ENCODE measurements at places on chromosomes 5 and 9. TPM values are rescaled to one million over a fixed set of nuclear protein-coding genes. Genes with fewer than 3 reads are reported as not detected.
A peak's percentile ranks its signal among the peaks of the same experiment; 100 is the strongest.

DNA sequence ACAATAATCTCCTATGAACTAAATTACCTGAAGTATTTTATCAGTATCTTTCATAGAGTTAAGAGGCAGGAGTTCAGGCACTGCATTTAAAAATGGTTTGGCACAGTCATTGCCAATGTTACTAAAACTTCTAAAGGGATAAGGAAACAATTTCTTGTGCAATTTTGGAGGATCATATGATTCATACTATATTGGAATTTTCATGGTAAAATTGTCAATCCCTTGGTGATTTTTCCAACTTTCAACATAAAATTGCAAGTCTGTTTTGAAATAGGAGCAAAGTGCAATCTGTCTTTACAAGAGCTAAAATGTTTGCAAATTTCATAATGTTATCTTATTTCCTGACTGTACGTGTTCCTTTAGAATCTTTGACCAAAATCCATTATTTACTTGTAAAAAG lies 211.1 kb downstream of the DMRTA1 start:
- DNase-seq = no peak

DNA sequence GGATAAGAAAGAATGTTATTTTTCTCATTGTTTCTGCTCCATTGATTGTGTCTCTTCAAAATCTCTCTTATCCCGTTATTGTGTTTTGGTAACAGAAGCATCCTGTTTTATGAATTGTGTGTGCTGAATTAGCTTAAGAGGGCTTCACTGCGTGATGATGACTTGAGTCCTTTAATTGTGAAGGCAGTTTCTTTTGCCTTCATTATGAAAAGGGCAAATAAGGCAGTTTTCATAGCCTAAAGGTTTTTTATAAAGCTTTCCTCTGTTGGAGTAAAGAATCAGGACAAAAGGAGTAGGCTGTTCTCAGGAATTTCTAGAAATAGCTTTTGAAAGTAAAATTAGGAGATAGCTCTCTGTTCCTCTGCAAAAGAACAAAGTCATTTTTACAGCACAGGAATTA lies 169.8 kb downstream of the FOCAD start:
- no peak for DNase-seq

GRCh38 chr9:85178474-85178873 lies 508.9 kb downstream of the NTRK2 start:
- no peak for DNase-seq

DNA sequence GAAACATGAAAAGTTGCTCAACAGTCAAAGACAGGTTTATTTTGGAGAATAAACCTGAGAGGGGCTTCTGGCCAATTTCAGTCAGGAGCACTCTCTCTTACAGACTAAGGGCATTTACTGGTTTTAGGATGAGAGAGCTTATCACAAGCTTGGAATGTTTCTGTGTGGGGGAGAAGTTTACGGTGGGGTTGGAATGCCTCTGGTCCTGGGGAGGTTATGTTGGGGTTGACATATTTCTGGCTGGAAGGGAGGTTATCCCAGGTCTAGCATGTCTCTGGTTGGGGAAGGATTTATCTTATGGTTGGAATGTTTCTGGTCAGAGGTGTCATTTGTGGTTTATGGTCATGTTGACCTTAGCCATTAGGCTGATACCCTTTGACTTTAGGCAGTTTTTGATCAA lies 1867.3 kb downstream of the EFNA5 start:
- DNase-seq = no peak

The TNFSF15 gene
- total RNA-seq = 0.26 TPM

DNA sequence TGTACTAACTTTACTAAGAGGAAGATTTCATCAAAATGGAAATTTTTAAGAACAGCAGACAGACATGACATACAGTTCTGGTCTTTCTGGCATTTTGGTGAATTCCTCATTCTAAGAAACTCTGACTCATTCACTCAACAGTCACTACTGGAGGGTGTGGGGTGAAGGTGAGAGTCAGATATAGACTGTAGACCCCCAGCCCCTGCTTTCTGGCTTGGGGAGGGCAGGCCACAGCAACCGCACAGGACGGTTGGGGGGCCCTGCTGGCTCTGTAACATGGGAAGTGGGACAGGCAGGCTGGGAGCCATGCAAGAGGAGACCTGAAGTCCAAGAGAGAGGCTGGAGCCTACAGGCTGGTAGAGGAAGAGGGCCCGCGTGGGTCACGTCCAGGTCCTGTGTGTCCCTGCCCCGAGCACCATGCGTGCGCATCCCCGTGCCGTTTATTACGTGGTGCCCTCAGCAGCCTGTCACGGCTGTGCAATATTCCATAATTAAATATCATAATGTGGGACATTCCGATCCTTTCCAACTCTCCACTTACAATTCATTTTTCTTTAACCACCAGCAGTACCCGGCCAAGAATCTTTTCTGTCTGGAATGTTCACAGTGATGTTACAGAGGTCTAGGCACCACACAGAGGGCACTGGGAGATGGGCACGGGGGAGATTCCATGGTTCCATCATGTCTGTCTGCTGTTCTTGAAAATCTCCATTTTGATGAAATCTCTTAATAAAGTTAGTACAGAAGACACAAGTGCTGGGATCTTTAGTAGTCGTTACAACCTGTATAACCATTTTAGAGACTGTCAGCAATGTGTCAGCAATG lies 75.5 kb downstream of the SEMA4D start:
- DNase-seq = no peak

DNA sequence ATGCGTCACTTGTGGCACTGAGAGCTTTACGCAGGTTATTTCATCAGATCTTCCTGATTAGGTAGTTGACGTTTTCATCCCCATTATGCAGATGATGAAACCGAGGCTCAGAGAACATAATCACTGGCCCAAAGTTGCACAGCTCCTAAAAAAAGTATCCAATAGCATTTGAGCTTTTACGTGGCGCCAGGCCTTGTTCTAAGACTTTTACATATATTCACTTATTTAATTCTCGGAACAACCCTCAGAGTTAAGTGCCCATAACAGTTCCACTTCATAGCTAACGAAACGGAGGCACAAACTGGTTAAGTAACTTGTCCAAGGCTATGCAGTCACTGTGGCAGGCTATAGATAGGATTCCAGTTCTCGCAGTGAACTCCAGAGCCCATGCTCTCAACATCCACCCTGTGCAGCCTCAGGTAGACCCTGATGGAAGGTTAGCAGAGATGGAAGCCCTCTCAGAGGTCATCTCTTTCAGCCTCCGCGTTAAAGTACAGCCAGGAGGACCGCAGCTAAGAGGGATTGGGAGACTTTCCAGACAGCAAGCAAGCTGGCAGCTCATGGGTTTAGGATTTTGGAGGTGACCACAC lies 39.3 kb downstream of the AMBP start:
- DNase-seq = peak; percentile 36

GRCh38 chr9:131273146-131273855 lies 3.0 kb downstream of the FAM78A start:
- DNase-seq = no peak

The PCDHGA12 gene
- total RNA-seq = 9.1 TPM

The HMCN2 gene
- total RNA-seq = 1.9 TPM

- no peak for DNase-seq
Measured at GRCh38 chr5:157193699-157194424, 13.2 kb downstream of the ITK start.

The PCDHA3 gene
- not detected for total RNA-seq

The MED22 gene
- 25.4 TPM for total RNA-seq

- no peak for DNase-seq
Measured at GRCh38 chr5:140282266-140282665, 20.6 kb downstream of the PFDN1 start.

DNA sequence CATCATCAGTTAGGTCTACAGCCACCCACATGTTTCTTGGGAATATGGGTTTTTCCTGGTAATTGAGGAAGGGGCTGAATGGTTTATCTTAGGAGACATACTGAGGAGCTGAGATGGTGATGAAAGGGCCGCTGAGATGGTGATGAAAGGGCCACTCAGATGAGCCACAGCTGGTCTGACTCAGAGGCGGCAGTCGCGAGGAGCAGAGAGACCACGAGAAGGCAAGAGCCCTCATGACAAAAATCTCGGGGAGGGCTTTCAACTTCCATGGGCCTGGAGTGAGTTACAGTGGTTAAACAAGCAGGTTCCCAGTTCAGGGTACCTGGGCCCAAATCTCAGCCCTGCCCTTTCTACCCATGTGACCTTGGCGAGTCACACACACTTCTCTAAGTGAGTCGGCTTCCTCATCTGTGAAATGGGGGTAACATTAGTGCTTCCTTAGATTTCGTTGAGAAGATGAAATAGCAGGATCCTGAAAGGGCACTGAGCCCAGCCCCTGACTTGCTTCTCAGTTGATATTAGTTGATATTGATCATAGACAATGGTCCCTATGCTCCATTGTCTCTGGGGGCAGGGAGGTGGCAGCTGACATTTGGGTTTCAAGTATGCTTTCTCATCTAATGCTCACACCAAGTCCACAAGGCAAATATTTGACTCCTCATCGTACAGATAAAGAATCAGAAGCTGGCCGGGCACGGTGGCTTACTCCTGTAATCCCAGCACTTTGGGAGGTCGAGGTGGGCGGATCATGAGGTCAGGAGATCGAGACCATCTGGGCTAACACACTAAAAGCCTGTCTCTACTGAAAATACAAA lies 169.5 kb downstream of the RGS3 start:
- no peak for DNase-seq

The SLCO6A1 gene
- total RNA-seq = not detected

The HAVCR2 gene
- 8.1 TPM for total RNA-seq

DNA sequence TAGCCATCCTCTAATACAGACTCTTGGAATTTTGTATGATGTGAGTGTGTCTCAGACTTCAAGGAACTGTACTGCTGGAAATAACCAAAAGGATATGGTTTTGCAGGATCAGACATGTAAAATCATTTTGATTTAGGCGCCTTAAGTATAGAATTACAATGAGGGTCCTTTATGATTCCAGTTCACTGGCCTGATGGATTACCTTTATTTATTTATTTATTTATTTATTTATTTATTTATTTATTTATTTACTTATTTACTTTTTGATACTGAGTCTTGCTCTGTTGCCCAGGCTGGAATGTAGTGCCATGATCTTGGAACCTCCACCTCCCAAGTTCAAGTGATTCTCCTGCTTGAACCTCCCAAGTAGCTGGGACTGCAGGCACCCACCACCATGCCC lies 37.9 kb upstream of the ROPN1L start:
- DNase-seq = no peak

DNA sequence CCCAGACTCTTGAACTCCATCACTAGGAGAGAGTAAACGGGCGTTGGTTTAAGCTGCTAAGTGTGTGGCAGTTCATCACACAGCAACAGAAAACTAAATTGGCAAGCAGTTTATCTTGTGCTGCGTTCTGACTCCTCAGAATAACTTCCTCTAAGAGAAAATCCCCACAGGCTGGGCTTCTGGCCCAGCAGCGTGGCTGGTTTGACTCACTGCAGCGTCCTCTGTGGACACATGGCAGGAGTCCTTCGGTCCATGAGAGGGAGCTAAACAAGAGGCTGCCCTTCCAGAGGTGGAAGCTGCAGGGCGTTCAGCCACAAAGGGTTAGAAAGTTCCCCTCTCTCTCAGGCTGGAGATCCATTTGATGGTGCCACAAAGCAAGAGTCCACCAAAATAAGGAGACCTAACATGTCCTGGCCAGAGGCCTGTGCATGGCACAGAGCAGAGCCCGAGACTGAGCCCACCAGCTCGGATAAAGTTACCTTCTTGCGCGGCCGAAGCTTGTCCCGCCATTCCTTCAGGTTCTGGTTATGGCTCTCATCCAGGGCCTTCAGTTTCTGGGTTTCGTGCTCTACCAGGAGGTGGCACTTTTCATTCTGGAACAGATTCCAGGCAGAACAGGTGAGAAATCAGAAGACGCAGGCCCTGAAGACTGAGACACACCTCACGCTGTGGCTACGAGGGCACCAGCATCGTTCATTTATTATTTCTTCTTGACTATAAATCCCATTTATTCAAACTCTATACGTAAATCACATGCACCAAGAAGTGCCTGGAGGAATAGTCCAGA lies 46.2 kb upstream of the FBXW11 start:
- no peak for DNase-seq

The SMIM33 gene
- total RNA-seq = not detected

- DNase-seq = no peak
Measured at GRCh38 chr9:35559792-35560530, 45.1 kb upstream of the TESK1 start.

DNA sequence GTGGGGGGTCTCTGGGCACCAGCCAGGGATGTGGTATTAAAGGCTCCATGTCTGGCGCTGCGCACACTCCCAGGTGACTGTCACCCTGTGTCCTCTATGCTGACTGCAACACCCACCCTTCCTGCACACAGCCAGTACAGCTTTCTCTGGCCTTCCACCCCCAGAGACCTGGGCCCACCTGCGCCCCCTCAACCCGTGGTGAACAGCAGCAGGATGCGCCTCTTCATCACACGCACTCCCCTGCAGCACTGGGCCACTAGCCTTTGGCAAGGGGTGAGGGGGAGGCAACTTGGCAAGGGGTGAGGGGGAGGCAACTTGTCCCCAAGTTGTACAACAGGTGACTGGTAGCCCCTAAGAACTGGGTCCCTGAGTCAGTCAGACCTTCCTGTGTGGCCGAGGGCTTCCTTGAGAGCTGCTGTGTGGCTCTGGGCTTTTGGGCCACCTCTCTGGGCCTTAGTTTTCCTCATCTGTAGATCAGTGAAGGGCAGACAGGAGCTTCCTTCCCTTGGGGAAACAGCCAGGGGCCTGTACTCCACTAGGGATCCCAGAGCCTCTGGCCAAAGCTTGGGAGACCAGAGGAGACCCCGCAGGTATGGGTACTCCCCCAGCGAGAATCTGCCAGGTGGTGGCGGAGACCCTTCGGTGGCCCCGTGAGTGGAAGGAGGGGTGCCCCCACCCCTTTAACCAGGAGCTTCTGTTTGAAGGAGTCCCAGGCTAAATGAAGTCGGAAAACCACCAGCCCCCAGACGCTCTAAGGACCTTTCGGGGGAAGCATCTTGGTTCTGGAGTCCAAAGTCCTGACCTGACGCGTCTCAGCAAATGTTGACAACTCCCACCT lies 4.5 kb downstream of the CRAT start:
- DNase-seq = no peak

The PCDHB10 gene
- total RNA-seq = 1.0 TPM

DNA sequence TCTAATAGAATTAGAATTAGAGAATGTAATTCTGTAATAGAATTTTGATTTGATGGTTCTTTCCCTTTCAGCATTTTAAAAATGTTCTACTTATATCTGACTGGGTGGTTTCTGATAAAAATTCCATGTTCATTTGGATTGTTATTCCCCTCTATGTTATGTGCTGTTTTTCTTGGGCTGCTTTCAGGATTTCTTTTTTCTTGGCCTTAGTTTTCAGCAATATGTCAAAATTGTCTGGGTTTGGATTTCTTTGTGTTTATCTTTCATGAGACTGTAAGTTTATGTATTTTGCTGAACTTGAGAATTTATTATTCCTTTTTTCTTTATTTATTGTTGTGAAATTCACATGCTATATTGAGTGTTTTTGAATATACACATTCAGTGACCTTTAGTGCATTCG lies 189.1 kb downstream of the RANBP17 start:
- DNase-seq = no peak

DNA sequence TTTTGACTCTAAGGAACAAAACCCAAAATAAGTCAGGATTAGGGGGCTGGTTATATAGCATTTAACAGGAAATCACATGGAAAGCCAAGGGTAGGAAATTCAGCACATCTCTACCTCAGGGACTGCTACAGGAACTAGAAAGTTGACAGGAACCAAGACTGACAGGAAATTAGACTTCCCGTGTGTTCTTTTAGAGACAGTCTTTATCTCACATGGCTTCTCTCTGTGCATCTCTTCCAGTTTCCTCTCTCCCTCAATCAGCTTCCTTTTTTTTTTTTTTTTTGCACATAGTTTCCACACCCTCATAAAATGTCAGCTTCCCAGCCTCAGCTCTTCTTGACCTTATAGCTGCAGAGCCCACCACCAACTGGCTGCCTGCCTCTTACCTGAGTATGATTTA lies 4.8 kb downstream of the RECK start:
- DNase-seq = no peak

The HSPB3 gene
- total RNA-seq = not detected
